ENCODE measurements at places on chromosomes 6 and 20.

- no peak for DNase-seq
These were observed 44.4 kb downstream of the SLC2A4RG start for GRCh38 chr20:63783970-63784369.

GRCh38 chr6:34029489-34030280 lies 116.2 kb downstream of the GRM4 start:
- no peak for DNase-seq

GRCh38 chr6:139820210-139820609 lies 445.8 kb upstream of the CITED2 start:
- DNase-seq: no peak

DNA sequence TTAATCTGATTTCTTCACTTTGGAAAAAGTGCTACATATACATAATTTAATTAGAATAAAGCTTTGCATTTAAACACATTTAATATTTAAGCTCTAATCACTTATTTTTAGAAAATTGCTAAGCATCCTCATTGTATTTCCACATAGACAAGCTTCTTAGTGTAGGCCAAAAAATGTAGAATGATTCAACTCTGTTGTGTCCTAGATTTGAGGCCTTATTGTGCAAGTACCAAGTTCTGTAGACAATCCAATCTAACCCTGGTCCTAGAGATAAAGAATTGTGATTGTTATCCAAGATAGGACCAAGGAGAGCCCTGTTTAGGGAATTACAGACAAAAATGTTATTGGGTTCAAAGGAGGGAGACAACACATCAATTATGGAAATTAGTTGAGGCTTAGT lies 27.6 kb downstream of the MRAP2 start:
- no peak for DNase-seq

DNA sequence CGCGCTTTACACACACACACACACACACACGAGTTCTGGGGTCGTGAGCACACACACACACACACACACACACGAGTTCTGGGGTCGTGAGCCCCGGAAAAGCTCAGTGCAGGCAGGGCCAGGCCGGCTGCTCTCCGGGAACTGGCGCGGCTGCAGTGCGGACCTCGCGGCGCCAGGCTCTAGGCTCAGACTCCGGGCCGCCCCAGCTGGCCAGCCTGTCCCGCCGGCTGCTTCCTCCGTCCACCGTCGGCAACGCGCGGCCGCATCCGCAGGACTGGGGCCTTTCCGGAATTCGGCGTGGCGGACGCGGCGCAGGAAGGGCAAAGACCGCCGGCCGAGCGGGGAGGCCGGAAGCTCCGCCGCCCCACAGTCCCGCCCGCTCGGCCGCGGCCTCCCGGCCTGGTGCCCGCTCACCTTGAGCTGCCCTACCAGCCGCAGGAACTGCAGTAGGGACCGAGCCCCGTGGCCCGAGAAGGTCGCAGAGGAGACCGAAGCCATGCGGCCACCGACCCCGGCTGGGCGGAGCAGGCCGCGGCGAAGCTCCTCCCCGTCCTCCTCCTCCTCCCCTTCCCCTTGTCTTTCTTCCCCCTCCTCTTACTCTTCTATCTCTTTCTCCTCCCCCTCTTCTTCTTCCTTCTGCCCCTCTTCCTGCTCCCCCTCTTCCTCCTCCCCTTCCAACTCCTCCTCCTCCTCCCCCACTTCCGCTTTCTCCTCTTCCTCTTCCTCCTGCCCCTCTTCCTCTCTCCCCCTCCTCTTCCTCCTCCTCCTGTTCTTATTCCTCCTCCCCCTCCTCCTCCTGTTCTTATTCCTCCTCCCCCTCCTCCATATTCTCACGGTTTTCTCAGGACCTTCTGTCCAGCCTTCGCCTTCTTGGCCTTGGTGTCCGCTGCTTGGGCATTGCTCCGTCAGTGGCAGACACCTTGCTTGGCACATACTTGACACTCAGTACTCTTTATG lies at the start of gene HDDC2:
Gene HDDC2 (minus strand): TSS at position 533 of the 957 bp plus-strand sequence. CDS start 35 bp downstream, at position 498.
- peak; percentile 23 for DNase-seq

- DNase-seq: no peak
These were observed 69.4 kb upstream of the RNF24 start for GRCh38 chr20:4084721-4085120.

DNA sequence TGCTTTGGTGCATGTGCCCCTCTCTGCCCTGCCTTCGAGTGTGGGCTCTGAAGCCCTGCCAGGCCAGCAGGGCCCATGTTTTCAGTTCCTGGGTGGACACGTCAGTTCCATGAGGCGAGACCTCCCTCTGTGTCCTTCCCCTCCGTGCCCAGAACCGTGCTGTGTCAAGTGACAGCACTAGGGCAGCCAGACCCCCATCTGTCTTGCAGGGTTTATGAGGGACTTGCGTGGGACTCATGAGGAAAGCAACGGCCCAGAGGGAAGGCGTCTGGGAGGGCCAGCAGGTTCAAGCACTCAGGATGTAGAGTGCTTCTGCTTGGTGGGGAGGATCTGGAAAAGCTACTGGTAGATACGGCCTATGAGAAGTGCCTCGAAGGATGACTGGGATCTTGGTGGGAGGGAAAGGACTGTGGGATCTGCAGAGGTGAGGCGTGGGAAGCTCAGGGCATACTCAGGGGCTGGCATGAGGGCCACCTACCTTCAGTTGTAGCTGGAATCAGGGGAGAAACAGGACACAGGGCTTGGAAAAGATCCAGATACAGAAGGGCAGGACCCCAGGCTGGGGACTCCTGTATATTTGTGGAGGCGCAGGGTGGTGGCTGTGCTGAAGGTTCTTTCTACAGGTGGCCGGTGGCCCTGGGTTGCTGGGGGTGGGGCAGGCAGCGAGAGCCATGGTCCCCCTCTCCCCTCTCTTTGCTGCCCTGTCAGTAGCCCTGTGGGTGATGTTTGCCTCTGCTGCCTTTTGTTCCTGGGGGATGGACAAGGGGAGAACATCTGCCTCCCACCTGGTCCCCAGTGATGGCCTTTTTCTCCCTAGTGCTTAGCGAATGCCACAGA lies 5.5 kb downstream of the NPEPL1 start:
- no peak for DNase-seq

DNA sequence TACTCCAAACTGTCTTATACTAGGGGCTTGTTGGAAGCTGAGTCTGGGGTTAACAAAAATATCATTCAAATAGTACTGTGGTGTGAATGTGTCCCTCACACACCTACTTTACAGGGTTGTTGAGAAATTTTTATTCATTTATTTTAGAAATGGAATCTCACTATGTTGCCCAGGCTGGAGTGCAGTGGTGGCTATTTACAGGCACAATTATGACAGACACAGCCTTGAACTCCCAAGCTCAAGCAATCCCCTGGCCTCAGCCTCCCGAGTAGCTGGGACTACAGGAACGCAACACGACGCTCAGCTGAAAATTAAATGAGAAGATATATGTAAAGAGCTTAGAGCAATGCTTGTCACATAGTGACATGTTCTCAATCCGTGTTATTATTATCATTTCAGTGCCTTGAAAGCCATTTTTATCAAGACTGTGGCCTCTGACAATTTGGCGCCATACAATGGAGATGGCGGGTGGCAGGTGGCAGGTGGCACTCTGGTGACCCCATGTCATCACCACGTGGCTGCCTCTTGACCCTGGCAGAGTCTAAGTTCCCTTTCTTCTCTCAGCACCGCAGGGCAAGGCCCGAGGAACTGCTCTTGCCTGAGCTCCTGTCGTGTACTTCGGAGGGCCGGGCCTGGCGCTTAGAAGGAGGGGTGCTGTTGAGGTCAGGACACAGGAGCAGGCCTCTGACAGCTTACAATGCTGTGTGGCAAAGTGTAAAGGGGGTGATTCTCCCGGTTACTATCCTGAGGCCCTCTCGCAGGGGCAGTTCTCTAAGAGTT lies 64.5 kb downstream of the STX11 start:
- no peak for DNase-seq

DNA sequence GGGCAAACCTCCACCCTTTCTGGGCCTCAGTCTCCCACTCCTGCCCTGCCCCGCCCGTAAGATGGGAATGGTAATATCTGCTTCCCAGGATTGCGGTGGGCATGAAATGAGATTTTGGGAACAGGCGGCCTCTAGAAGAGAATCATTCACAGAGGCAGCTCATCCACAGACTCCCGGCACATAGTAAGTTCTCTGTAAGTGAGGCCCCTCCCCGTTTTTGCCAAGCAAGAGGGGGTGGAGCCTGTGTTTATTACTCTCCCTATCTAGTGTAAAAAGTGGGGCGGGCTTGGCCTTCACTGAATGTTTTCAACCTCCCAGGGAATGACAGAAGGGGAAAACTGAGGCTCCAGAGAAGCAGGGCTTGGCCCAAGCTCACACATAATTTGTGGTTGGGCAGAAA lies 20.0 kb downstream of the SUN5 start:
- no peak for DNase-seq

DNA sequence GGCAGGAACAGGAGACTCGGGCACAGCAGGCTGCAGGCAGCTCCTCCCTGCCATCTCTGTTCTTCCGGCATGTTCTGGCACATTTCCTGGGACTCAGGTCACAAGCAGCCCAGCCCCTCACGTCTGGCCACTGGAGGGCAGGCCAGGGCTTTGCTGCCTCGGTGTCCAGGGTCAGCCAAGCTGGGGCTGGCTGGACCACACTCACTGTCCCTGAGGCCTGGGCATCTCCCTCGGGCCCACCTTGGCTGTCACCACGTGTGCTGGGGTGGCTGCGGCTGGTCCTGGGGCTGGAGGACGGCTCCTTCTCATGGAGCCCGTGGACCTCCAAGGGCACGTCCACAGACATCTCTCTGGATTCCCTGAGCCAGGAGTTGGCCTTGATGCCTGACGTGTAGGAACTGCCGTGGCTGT lies 18.5 kb downstream of the FRMD1 start:
- no peak for DNase-seq

GRCh38 chr6:157019115-157019641 lies 242.0 kb downstream of the ARID1B start:
- no peak for DNase-seq

DNA sequence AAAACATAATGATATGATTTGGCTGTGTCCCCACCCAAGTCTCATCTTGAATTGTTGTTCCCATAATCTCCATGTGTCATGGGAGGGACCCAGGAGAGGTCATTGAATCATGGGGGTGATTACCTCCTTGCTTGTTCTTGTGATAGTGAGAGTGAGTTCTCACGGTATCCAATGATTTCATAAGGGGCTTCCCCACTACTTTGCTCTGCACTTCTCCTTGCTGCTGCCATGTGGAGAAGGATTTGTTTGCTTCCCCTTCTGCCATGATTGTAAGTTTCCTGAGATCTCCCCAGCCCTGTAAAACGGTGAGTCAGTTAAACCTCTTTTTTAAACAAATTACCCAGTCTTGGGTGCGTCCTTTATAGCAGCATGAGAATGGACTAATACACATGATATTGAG lies 156.8 kb upstream of the PLCB4 start:
- DNase-seq: no peak

DNA sequence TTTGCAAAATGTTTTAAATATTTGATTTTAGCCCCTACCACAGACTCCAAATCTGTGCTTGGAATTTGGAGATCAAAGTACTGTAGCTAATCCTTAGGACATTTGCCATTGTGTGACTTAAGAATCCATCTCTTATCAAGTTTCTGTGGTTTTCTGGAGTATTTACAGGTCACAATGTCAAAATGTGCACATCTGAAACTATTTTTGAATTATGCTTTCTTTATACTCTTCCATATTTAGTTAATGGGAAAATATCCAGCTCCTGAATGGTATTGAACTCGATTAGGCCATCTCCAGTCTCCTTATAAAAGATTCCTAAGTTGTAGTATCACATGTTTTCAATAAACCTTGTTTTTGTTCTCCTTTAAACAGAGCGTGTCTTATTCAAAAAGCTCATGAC lies 162.5 kb downstream of the KHDC1L start:
- DNase-seq: no peak

GRCh38 chr6:87785229-87785862 lies 83.3 kb upstream of the AKIRIN2 start:
- no peak for DNase-seq

DNA sequence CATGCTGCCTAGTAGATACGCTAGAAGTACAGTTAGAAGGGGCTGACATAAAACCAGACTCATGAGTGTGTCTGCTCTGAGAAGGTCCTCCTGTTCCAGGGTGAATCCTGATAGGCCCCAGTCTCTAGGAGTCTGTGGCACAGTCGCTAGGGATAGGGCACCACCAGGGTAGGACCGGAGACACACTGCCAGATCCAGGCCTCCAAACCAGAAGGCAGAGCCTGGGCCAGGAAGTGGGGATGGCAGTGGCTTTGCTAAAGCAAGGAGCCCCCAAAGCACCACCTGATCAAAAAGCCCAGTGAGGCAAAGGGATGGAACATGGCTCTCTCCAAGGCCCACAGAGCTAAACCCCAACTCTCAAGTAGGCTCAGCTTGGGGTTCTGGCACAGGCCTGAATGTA lies 21.6 kb downstream of the MDGA1 start:
- DNase-seq: no peak

DNA sequence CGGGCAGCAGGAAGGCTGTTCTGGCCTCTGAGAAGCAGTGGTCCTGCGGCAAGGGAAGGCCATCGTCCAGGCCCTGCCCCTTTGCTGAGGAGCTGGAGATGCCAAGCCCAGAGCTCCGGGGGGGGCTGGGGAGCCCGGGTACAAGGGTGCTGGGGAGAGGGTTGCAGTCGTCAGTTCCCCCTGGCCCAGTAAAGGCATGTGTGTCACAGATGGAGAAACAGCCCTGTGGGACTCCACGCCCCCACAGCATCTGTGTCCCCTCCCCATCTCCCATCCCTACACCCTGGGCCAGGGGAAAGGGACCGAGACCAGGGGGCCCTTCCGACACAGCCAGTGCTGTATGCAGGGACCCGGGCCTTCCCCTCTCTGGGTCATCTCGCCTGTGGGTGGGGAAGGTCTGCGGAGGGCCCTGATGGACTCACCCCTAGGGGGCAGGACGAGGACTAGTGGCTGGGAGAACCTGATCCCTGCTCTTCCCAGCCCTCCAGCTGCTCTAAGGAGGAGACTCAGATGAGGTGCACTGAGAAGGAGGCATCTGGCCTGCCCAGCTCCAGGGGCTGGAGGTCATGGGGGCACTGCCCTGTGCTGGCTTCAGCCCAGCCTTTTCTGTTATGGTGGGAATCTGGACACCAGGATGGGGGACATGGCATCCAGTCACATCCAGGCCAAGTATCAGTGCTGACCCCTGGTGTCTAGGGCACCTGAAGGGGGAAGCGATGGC lies 609 bp downstream of the MYL9 start:
- no peak for DNase-seq

- DNase-seq: no peak
These were observed 19.8 kb upstream of the RGS17 start for GRCh38 chr6:153150752-153151440.

DNA sequence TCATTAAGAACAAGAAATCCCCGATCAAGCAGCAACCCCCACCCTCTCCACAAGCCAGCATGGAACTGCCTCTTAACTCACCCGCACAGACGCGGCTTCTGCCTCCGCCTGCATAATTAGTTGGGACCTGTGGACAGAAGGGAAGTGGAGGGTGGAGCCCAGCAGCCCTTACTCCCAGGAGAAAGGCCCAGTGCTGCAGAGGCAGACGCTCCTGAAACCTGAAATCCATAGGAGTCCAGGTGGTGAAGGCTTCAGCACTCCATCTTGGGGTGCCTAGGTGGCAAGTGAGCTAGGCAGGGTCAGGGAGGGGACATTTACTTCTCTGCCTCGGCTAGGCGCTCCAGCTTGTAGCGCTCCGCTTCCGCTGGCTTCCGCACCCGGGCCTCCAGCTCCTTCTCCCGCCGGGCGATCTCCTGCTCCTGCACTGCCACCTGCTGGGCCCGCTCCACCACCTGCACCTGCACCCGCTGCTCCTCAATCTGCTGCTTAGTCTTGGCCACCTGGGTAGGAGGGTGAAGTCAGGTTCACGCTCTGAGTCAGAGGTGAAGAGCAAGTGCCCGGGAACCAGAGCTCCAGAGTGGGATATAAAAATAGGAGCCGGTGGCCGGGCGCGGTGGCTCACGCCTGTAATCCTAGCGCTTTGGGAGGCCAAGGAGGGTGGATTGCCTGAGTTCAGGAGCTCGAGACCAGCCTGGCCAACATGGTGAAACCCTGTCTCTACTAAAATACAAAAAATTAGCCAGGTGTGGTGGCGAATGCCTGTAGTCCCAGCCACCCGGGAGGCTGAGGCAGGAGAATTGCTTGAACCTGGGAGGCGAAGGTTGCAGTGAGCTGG lies 10.7 kb downstream of the TUBB start:
- DNase-seq: peak; percentile 81

All from activated gamma-delta T cell treated with Interleukin-2 at 50 U/mL for 16 hours (primary cell).